ENCODE measurements at places on chromosomes 2 and 18.
A peak's percentile ranks its signal among the peaks of the same experiment; 100 is the strongest.

DNA sequence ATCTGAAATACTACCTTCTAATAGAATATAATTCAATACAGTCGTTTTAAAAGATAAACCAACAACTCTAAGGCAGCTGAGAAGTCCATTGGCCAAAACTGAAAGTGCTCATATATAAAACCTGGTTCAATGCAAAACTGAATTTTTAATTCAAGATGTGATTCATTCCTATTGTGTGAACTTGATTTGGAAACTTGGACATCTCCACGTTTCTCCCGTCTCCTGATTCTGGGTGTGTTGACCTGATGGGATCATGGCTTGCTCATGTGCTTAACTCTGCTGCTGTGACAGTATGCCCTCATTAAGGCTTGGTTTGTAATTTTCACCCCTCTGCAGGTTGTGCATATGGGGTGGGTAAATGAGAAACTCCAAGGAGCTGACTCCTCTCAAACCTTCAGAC, 166.3 kb upstream of the TPO start:
- DNase-seq: no peak

DNA sequence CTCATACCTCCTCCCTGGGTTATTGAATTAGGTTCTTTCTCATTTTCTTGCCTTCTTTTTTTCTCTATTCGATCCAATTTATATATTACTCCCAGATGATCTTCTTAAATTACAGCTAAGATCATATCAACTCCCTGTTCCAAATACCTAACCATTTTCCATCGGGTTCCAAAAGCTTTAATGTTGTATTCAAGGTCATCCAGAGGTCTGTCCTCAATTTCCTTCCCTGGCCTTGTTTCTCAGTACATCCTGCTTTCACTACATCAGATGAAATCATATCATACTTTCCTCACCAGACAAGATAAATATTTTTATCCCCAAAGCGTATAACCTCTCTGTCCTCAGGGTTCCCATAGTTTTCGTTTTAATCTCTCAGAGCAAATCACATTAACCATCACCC, 36.3 kb upstream of the GREB1L start:
- DNase-seq: no peak

GRCh38 chr2:210862283-210863065, 306.1 kb downstream of the CPS1 start:
- no peak for DNase-seq

GRCh38 chr2:45436456-45436855, 174.6 kb downstream of the SRBD1 start:
- no peak for DNase-seq

GRCh38 chr2:190318931-190319554, 583 bp downstream of the HIBCH start:
- DNase-seq: no peak

DNA sequence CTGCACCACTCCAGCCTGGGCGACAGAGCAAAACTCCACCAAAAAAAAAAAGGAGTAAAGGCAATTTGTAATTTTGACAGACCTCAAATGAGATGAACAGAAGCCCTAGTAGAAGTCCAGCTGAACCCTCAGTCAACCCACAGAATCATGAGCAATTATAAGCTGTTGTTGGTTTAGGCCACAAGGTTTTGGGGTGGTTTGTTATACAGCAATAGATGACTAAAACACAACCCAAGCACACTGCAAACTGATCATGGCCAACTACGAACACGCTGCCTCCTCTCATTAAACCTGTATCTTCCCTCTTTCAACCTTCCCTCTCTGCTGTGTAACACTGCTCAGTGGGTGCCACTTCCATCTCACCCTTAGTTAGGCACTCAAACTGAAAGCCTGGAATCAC, 22.1 kb downstream of the AAK1 start:
- no peak for DNase-seq

- no peak for DNase-seq
These were observed 53.8 kb upstream of the SLC5A7 start for GRCh38 chr2:107932488-107932887.

DNA sequence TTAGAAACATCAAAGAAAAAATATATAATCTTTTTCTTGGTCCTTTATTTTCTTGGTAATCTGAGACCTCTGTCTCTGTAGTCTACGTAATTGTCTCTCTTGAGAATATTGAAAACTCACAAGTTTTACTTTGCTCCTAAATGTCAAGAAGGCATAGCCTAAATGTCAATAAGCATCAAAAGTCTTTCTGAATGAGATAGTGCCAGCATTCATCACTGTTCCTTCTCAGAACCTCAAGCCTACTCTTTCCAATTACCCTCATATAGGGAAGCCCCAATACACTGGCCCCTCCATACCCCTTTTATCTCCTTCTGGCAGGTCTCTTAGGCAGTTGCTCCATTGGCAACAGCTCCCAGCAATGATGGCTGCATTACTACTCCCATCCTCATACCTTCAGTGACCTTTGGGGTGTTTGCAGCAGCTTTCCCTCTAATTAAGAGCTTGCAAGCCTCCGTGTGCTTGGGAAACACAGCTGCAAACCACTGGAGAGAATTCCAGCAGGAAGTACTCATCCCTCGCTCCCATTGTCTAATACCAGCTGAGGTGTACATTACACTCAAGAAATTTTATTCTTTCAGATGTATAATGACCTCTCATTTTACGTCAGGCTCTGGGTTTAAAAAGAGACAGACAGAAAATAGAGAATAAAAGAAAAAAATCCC, 95.8 kb downstream of the KYNU start:
- no peak for DNase-seq

- no peak for DNase-seq
These were observed 315.4 kb downstream of the ETAA1 start for GRCh38 chr2:67712484-67712883.

GRCh38 chr2:143262389-143262788, 133.2 kb downstream of the ARHGAP15 start:
- DNase-seq: no peak

- DNase-seq: no peak
These were observed 53.8 kb downstream of the TRAPPC12 start for GRCh38 chr2:3433339-3433699.

- DNase-seq: no peak
These were observed 172.3 kb downstream of the ALK start for GRCh38 chr2:29749041-29749440.

DNA sequence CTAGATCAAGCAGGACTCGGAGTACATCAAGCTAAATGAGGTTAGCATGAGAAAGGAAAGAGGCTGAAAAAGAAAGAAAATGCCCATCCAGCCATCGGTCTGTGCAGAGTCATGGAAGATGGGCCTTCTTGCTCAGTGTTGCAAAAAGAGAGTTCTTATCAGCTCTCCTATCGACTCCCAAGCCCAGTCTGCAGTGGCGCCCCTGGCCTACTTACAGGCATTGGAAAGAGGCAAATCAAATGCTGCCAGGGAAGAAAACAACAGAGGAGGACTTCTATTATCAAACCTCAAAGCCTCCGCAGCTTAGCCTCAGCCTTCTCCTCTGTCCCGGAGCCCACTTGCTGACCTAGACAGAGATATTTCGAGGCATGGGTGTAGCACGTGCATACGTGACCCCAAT, 66.0 kb downstream of the CDH2 start:
- DNase-seq: no peak

GRCh38 chr18:33830213-33830612, 252.2 kb downstream of the ASXL3 start:
- DNase-seq: no peak

GRCh38 chr2:26088038-26088643, 54.3 kb downstream of the RAB10 start:
- DNase-seq: no peak

- no peak for DNase-seq
These were observed 62.6 kb upstream of the TMEM177 start for GRCh38 chr2:119616421-119616820.

DNA sequence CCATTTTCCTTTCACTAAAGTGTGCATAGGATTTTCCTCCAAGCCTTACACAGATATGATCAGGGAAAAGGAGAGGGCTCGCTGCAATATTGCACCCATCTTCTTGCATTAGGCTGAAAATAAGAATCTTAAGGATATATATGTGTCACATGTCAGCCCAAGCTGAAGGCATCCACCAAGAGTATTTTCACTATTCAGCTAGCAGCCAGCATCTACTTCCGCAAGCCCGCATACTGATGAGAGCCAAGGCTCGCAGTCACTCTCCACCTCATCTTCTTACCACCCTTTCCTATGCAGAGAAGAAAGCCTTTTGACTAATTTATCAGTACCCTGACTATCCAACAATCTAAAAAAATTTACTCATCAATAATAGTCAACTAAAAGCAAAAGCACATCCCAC, 6.1 kb downstream of the TMEM163 start:
- no peak for DNase-seq

GRCh38 chr2:101826716-101827115, 129.2 kb downstream of the MAP4K4 start:
- DNase-seq: no peak

- DNase-seq: peak; percentile 41
These were observed 368.7 kb upstream of the ID2 start for GRCh38 chr2:8312861-8313830.

GRCh38 chr2:209468846-209469245, 45.0 kb downstream of the MAP2 start:
- DNase-seq: no peak

DNA sequence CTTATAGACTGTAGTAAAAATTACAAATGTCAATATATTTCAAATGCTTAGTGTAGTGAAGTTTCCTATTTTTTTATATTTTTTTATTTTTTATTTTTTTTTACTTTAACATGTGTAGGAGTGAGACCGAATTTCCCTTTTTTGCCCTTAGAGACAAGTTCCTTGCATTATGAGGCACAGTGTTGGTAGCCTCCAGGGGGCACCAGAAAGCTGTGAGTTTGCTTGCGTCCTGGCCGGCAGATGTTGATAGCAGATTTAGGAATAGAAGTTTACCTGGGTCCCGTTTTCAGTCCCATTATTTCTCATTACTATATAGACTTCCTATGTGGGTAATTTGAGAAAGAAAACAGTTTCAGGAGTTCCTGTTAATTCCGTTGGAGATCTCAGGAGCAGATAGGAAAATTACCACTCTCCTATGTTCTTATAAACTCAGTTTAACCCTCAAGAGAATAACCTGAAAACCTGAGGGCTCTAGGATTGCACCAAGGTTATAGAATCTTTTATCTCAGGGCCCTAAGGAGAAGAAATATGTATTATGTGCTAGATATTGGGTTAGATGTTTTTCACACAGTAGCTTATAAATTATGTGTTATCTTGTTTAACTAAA, 157.5 kb upstream of the SESTD1 start:
- DNase-seq: peak; percentile 34

DNA sequence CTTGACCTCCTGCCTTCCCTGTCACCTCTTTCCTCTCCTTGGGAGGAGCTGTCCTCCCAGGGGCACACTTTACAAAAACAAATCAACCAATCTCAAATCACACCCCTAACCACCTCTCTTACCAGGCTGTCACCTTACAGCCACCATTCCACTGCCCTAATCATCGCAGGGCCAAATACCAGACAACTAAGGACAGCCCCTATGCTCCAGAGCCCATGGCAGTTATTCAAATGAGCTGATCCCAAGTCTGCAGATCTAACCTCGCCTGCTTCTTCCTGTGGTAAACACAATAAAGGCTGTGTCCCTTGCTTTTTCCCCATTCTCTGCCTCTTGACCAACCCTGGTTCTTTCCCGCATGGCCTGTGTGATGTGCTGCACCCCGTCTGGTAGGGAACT, 154.2 kb upstream of the CNTNAP5 start:
- no peak for DNase-seq

DNA sequence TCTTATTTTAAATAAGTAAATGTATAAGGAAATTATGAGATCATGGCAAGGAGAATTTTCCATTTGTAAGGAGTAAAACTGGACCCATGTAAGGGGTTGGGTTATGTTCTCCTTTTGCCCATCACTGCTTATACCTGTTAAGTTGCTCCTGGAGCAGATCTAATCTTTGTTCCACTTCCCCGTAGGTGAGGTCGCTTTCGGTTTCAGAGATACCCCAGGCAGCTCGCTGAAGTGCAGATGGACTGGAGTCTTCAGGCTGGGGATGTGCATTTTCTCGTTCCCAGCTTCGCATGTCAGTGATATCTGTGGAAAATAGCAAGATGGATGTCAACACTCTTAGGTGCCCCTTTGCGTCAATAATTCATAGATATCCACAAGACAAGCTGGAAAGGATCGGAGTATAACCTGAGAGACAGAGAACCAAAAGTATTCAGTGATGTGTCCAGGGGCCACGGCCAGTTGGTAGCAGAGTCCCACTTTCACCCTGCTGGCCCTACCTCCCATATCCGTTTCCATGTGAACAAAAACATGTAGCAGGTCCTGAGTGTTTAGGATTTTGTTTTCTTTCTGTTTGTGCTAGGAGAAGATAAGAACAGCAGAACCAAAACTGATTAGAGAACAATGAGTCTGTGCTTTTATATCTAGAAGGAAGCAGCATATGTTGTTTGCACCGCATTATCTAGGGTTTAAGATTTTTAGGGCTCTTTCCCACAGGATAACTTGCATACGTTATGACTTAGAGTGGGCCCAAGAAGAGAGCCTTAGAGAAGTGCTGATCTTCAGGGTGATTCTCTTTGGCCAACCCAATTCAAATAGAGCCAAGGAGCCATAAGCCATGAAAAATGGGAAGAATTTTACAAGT, 36.0 kb downstream of the GCA start:
- no peak for DNase-seq

DNA sequence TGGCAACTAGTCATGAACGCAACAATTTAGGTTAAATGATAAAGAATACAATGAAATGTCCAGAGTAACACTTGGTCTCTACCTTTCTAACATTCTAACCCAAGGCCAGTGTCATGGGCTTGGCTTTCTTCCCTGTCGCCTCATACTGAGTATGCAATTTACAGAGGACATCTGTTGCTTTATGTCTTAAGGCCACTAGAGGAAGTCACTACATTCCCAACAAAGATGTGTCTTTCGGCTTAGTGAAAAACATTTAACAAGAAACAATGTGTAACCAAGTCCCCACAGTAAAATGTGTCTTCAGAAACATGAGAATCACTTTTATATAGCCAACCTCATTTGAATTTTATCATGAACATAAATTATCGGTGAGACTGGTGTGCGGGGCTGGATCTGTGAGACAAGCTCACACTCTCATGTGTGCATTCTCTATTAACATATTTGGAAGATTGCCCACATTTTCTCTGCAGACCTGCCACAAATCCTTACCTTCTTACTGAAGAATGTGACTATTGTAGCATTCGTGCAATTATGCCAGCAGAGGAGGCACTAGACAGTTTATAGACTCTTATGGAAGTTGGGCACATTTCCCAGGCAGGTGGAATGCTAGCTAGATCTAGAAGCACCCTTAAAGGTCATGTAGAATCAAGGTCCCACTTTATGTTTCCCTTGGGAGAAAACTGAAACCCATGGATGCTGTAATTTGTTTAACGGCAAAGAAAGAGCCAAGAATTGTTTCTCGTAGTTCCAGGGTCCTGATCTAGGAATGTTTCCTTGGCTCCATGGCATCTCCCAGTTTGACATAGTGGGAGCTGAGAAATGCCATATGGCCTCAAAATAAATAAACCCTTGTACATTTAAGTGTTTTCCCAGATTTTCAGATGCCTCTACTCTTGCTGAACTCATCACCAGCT, 101.8 kb downstream of the CD226 start:
- no peak for DNase-seq

DNA sequence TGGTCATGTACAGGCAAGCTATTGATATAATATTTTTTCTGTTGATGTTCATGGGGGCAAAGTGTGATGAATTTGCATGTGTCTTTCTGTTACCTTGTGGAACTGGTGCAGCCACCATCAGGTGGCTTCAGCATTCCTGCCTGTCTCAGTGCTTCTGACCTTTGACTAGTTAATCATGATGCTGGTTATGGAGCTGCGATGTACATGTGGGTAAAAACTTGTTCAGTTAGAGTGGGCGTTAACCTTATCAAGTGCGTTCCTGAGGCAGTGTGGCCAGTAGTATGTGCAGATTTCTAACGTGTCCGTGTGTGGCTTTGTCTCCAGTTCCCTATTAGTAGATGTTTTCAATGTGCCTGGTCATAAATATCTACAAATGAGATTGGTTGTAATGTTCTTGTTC, 127.4 kb upstream of the ZSWIM2 start:
- DNase-seq: no peak
